ENCODE measurements at places on chromosomes 3 and 15. TPM values are rescaled to one million over a fixed set of nuclear protein-coding genes. Genes with fewer than 3 reads are reported as not detected.
A peak's percentile ranks its signal among the peaks of the same experiment; 100 is the strongest.

DNA sequence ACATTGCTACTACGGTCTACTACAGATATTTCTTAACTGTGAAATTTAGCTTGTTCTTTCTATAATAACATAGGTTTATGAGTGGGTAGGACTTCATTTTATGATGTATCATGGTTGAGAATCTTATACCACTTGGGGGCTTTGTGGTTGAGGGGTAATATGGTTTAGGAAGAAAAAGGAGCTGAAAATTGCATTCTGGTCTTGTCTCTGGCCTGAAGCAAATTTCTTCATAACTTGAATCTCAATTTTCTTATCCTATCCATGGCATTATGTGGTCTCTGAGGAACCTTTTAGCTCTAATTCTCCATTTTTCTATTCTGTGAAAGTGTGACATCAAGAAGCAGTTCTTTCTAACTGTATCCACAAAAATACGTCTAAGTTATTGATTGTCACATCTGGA lies 341.0 kb downstream of the SOX2 start:
- H3K4me1 ChIP-seq, result no peaks in the 10 kb centered on the region
- no peak for DNase-seq
- H3K36me3 ChIP-seq, result no peaks in the 10 kb centered on the region
- no peaks in the 10 kb centered on the region for H3K27me3 ChIP-seq

- no peaks in the 10 kb centered on the region for H3K4me1 ChIP-seq
- H3K4me3 ChIP-seq, result no peak overlapping the region
- H3K27ac ChIP-seq, result no peak overlapping the region
- peaks cover 17% of the 10 kb centered on the region for H3K36me3 ChIP-seq
Measured at GRCh38 chr3:52399593-52399992, 45.3 kb downstream of the SEMA3G start.

DNA sequence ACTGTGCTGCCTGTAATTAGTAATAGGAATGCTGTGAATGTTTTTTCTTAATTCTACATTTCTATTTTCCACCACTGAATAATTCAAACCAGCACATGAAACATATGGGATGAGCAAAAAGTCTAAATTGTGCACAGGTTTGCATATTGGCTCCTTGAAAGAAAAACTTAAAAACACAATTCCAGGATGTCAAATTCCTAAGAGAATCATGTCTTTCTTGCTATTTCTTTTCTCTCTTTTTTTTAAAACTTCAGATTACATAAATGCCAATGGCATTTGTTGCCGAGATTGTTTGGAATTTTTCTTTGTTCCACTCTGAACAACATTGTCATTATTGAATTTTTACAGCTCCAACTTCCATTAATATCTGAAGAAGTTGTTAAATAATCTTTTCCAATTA lies 60.8 kb downstream of the VGLL3 start:
- H3K27ac ChIP-seq, result no peak overlapping the region
- no peaks in the 10 kb centered on the region for H3K36me3 ChIP-seq
- DNase-seq, result no peak
- H3K27me3 ChIP-seq, result no peaks in the 10 kb centered on the region
- no peak overlapping the region for H3K4me3 ChIP-seq

GRCh38 chr3:146625186-146625775 lies 20.1 kb upstream of the PLSCR5 start:
- H3K4me1 ChIP-seq, result peaks cover 5% of the 10 kb centered on the region
- H3K4me3 ChIP-seq, result no peak overlapping the region
- DNase-seq, result no peak
- H3K27ac ChIP-seq, result no peak overlapping the region
- H3K27me3 ChIP-seq, result no peaks in the 10 kb centered on the region

- H3K4me3 ChIP-seq, result peak overlapping the region; percentile 60
- H3K27me3 ChIP-seq, result peaks cover 2% of the 10 kb centered on the region
- H3K27ac ChIP-seq, result no peak overlapping the region
- DNase-seq, result no peak
- no peaks in the 10 kb centered on the region for H3K36me3 ChIP-seq
- peaks cover 11% of the 10 kb centered on the region for H3K4me1 ChIP-seq
Measured at GRCh38 chr3:107235193-107235927, 141.9 kb upstream of the CCDC54 start.

DNA sequence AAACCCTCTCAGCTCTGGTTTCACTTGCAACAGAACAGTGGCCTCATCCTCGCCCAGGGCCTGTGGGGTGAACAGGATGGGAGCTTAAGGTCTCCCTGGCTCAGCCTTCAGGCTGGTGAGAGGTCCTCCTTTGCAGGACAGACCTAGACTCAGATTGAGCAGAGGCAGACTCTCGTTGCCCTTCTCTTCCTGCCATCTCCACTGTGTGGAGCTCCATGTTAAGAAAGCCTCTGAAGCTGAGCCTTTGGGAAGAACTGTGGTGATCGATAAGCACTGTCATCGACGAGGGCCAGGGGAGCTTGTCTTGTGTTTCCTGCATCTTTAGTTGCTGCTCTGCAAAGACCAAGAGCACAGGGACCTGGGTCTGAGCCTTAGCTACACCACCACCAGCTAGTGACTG lies 37.8 kb upstream of the GRIP2 start:
- H3K36me3 ChIP-seq, result no peaks in the 10 kb centered on the region
- no peak for DNase-seq
- H3K4me1 ChIP-seq, result no peaks in the 10 kb centered on the region
- H3K27ac ChIP-seq, result no peak overlapping the region
- peaks cover 14% of the 10 kb centered on the region for H3K27me3 ChIP-seq
- no peak overlapping the region for H3K4me3 ChIP-seq

DNA sequence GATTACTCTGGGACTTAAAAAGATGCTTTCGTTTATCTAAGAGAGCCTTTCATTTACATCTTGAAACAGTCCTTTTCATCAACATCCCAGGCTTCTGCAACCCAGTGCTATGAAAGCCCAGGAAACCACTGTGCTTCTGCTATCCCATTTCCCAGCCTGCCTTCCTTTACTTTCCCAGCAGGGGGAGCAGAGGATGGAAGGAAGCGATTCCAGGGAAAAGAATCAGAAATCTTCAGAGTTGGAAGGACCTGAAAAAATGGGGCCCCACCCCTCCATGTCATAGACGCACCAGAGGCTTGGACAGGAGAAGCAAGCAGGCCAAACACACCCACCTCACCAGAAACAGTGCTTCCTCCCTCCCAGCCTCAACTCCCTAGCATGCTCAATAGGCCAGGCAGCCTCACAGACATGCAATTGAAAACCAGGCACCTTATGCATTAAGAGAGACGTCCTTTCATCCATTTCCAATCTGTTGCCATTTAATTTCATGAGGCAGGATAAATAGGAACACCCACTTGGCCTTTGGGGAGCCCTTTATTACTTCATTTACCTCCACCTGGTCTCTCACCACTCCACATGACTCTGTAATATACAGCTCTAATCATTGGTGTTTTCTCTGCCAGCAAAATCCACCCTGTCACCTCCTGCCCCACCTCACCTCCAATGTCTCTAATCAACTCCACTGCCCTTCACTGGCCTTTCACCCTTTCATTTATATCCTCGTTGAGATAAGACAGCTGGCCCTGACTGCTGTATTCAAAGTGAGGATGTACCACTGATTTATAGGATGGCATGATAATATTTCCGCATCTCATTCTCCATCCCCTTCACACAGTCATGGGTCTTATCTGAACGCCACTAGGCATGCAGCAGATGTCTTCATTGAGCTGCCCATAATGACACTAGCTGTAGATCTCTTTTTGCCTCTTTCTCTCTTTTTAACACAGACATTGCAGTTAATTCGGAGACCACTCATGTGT lies 583.9 kb downstream of the NTRK3 start:
- no peaks in the 10 kb centered on the region for H3K27me3 ChIP-seq
- DNase-seq, result no peak
- H3K27ac ChIP-seq, result no peak overlapping the region
- no peaks in the 10 kb centered on the region for H3K36me3 ChIP-seq
- H3K4me1 ChIP-seq, result no peaks in the 10 kb centered on the region

DNA sequence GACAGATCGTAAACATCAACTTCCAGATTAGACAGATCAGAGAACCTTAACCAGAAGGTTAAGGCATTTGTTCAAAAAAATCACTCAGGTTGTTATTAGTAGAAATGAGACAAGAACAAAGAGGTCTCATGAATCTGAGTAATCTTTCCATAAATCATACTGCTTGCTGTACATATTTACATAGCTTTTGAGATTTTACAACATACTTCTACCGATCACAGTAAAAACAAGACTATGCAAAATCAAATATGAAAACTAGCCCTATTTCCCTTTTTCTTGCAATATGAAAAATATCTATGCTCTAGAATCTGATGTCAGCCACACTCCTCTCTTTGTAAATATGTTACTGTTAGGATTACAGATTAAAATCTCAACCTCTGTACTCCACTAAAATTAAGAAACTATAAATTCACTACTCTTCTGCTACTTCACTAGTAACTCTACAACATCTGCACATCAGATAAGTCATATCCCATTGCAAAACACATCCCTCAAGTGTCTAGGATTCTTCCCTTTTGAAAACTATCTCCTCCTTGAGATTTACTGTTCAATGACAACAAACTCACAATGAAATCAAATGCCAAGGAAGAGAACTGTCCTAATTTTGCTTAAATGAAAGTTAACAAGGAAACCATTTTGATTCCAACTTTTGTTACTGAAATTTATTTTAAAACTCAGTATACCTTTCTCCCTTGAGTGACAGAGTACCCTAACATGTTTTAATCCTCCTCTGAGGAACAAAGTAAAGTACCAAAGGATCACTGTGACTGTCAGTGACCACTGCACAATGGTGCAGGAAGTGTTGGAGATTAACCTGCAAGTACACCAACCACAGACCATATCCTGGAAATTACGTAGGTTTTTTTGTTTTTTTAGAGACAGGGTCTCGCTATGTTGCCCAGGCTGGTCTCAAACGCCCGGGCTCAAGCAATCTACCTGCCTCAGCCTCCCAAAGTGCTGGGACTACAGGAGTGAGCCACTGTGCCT lies 12.8 kb downstream of the DCUN1D1 start:
- no peaks in the 10 kb centered on the region for H3K27me3 ChIP-seq
- no peak overlapping the region for H3K4me3 ChIP-seq
- peaks cover 6% of the 10 kb centered on the region for H3K36me3 ChIP-seq
- H3K4me1 ChIP-seq, result peaks cover 56% of the 10 kb centered on the region

DNA sequence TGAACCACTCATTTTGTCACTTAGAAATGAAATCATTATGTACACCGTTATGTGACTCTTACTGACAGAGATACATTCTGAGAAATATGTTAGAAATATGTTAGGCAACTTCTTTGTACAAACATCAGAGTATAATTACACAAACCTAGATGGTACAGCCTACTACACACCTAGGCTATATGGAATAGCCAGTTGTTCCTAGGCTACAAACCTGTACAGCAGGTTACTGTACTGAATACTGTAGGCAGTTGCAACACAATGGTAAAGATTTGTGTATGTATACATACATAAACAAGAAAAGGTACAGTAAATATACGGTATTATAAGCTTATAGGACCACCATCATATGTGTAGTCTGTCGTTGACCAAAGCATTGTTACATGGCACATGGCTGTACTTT lies 3.7 kb downstream of the SACM1L start:
- peaks cover 61% of the 10 kb centered on the region for H3K4me1 ChIP-seq
- H3K27me3 ChIP-seq, result peaks cover 3% of the 10 kb centered on the region
- peak overlapping the region; percentile 95 for H3K27ac ChIP-seq
- peaks cover 57% of the 10 kb centered on the region for H3K36me3 ChIP-seq
- peak overlapping the region; percentile 81 for H3K4me3 ChIP-seq

- peak; percentile 60 for DNase-seq
- peaks cover 49% of the 10 kb centered on the region for H3K27me3 ChIP-seq
- no peak overlapping the region for H3K27ac ChIP-seq
Measured at GRCh38 chr3:194203482-194204041, 67.6 kb downstream of the HES1 start.

DNA sequence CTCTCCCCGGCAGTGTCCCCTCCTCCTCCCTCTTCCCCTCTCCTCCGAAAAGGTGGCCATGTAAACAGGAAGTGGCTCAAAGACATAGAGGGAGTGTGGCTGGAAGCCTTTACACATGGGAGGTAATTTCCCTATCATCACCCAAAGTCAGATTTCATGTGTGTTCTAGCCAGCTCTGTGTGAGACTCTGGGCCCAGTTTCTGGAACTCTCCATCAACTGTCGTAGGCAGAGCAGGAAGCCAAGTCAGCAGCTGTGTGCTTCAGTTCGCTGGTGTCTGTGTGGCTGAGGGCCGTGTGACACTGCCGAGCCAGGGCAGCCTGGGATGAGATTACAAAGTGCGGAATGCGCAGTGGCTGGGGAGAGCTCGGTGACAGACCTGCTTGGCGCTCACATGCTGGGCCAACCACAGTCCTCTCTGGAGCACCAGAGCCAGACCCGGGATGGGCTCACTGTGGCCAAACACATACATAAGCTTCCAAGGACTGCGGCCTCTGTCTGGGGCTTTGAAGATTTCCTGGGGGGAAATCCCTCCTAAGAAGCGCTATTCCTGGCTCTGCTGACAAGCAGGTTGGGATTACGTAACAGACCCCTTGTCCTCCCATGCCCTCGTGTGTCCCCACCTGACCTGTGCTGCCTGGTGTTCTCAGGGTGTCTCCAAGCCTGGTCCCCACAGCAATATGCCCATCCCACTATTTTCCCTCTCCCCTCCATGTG lies 50.7 kb downstream of the UMPS start:
- no peak overlapping the region for H3K27ac ChIP-seq
- H3K36me3 ChIP-seq, result no peaks in the 10 kb centered on the region
- DNase-seq, result no peak
- no peak overlapping the region for H3K4me3 ChIP-seq
- peaks cover 2% of the 10 kb centered on the region for H3K27me3 ChIP-seq

Gene MB21D2
- 3.2 TPM for total RNA-seq

Gene COL7A1
- 2.2 TPM for total RNA-seq

Gene KBTBD13
- not detected for total RNA-seq

All from activated CD8-positive, alpha-beta T cell treated with anti-CD3 and anti-CD28 coated beads for 36 hours (primary cell).